Erythroblast (primary cell): ENCODE measurements at places on chromosomes 2 and 18.

DNA sequence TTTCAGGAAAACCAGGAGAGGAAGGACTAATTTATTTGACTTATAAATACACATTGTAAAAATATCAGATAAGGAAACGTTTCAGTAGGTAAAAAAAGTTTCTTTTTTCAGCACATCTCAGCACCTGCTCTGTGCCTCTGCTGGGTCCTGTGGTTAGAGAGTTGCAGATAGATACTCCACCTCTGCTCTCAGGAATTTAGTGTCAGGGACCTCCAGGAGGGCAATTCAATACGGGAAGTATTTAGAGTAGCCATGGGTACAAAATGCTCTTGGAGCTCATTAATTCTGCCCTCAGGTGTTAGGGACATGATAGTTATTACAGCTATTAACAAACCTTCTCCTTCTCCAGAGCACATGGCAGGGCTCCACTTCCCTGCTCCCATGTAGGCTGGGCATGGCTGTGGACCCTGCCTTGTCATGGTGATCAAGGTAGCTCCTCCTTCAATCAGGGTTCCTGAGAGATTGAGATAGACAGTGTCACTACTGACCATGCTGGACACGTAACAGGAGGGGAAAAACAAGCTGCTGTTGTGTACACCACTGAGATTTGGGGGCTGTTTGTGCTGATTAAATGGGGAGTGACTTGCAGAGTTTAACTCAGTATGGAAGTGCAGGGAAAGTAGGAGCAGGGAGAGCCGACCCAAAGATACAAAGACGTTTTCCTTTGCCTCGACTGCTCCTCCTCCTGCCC lies 185.6 kb upstream of the COPS8 start:
- DNase-seq = no peak

DNA sequence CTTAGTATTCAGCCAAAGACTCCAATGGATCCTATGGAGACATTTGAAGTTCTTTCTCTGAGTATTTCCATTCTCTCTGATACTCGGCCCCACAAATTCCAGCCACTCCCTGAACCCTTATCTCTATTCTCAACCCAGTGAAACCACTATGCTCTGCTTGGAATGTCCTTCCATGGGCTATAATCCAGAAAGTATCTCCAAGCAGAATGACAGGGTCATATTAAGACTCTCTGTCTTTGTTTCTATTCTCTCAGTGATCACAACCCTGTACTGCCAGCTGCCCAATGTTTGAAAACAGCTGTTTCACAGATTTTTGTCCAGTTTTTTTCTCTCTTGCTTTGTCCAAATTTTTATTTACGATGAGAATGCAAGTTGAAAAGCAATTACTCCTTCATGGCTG lies 21.9 kb downstream of the CHMP3 start:
- DNase-seq = no peak

- DNase-seq = peak; percentile 62
These were observed 13.3 kb upstream of the CYP20A1 start for GRCh38 chr2:203225423-203226039.

GRCh38 chr18:79460481-79461300 lies 65.0 kb downstream of the NFATC1 start:
- no peak for DNase-seq

GRCh38 chr2:1049691-1050090 lies 99.0 kb downstream of the SNTG2 start:
- DNase-seq = no peak

GRCh38 chr18:76562286-76563122 lies 67.5 kb upstream of the ZNF516 start:
- DNase-seq = no peak

GRCh38 chr2:55133467-55134315 lies 83.4 kb upstream of the RTN4 start:
- DNase-seq = peak; percentile 82

- DNase-seq = peak; percentile 21
These were observed 19.2 kb upstream of the GRP start for GRCh38 chr18:59200787-59201186.

DNA sequence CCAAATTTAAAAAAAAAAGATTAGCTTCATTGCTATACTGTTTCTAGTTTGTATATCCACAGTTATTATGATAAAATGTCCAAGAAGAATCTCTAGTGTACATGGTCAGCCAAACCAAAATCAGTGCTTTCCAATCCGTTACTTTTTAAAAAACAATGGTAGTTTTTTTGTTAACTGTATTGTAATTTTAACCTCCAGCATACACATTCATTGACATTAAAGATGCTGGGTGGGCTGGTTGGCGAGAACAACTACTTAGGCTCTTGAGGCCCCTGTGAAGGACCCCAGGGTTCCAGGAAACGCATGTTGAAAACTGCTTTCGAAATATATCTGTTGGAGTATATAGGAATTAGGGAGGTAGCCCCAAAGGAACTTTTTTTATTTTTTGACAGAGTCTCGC lies 107.3 kb upstream of the RASGRP3 start:
- no peak for DNase-seq

DNA sequence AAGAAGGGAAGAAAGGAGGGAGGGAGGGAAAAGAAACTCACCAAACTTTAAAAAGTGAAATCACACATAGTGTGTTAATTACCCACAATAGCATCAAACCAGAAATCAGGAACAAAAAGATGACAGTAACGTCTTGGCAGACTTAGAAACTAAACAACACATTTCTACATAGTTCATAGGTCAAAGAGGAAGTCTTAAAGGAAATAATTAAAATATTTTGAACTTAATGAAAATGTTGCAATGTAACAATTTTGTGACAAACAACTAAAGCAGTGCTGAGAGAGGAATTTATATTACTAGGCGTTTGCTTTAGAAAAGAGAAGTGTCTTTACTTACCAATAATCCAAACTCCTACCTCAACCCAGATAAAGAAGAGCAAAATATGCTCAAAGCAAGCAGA lies 505.0 kb upstream of the ID2 start:
- no peak for DNase-seq

DNA sequence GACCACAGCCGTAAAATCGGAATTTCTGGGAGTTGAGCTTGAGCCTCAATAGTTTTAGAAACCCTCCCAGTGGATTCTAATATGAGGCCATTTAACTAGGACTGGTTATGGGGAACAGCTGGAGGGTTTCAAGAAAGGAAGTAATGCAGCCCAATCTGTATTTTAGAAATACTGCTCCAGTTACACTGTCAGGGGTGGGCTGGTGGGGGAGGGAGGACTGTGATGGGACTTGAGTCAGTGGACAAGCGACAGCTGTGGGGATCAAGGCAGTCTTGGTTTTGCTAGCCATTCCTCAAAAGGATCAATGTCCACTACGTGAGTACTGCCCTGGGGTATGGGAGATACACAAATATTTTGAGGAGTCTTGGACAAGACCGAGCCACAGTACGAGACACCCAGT lies 34.8 kb downstream of the ASB1 start:
- no peak for DNase-seq

- DNase-seq = no peak
These were observed 300.0 kb upstream of the PIK3C3 start for GRCh38 chr18:41655074-41655473.

DNA sequence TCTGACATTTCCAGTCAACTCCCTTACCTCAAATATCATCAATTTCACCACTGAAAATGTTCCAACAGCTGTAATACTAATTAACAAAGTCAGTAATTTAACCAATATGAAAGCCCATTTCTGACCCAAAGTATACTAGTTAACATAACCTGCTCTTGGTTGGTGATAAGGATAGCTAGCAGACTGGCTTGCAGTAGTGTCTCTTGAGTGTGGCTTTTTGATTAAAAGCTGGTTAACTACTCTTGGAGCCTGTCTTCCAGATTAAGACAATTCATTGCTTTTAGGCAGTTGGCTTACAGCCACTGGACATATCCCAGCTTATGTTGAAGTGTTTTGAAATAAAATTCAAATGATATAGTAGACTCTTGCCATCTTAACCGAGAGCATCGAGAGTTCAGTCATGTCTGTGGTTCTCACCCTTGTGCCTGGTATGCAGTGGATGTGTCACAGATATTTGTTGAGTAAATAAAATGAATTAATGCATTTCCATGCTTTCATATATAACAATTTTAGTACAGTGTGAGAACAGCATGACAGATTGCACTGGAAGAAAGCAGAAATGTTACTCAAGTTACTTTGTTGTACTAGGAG lies 158.1 kb downstream of the TANC1 start:
- no peak for DNase-seq

DNA sequence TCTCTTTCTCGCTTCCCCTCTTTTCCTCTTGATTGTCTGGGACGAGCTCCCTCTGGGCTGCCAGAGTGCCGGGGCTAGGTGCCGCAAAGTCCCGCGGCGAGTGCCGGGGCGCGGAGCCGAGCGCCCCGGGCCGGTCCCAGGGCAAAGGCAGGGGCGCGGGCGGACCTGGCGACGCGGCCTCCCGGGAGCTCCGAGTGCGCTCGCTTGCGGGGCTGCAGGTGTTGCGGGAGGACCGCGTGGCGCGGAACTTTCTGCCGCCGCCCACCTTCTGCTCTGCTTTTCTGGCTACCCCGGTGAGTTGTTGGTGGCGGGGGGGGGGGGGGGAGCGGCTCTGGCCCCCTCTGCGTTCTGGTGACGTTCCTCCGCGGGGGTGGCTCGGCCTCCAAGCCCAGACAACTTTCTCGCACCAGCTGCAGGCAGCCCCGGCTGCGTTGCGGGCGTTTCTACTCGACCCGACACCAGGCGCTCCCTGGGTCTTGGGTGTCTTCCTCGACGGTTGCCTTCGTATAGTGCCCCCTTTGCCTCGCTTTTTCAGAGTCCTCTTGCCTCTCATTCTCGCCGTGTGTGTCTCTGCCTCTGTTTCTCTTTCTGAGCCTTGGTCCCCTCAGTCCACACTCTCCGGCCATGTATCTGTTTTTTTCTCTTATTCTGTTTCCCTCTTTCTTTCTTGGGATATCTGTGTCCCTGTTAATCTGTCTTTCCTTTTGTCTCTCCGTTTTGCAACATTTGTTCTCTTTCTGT lies 759 bp downstream of the GALNT13 start:
- DNase-seq = no peak

DNA sequence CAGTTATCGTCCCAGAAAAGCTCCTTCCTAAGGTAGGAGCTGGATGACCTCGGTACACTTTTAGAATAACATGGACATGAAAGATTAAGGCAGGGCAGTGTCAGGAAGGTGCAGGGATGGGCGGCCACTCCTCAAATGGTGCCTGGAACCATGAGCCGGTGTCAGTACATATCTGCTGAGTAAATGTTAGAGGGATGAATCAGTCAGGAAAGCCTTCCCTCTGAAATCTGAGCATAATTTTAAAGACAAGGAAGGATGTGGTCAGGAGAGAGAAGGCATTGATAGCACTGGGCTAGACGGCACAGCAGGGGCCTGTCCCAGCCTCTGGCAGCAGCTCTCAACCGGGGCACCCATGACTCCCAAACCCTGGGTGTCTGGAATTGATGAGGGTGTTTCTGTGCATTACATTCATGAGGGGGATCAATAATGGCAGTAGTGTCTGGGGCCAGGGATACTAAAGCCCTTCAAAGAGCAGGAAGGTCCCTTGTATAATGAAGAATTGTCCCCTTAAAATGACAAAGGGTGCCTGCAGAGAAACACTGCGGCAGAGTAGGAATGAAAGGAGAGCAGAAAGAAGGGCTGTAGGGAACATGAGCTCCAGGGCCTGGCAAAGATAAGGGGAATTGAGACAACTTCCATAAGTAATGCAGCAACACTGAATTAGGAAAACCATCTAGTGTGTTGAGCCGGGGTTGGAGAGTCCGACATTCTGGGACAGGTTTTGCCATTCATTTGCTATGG lies 162.3 kb upstream of the REV1 start:
- no peak for DNase-seq

- no peak for DNase-seq
These were observed 157.3 kb upstream of the FANCL start for GRCh38 chr2:58398406-58398805.

DNA sequence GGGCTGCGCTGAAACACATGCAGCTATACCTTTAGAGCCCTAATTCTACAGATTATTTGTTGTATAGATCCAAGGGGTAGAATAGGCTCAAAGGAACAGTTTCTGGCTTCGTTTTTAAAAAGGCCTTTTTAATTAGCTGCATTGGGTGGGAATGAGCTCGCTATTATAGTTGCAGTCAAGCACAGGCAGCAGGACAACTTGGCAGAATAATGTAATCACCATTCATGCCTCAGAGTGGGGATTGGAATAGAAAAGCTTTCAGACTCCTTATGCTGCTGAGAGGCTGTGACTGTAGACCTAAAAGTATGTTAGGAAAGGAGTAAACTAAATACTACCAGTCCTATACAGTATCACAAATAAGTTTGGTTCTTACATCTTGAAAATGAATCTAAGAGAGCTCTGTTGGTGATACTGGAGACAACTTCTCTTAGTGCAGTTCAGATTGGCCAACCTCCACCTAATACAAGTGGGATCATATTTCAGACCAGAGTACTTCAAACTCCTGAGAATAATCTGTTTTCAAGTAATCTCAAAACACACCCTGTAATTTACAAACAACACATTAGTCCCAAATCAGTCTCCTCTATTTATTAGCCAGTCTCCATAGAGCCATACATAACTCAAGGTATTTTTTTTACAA lies 121.4 kb downstream of the ANTXR1 start:
- DNase-seq = no peak

DNA sequence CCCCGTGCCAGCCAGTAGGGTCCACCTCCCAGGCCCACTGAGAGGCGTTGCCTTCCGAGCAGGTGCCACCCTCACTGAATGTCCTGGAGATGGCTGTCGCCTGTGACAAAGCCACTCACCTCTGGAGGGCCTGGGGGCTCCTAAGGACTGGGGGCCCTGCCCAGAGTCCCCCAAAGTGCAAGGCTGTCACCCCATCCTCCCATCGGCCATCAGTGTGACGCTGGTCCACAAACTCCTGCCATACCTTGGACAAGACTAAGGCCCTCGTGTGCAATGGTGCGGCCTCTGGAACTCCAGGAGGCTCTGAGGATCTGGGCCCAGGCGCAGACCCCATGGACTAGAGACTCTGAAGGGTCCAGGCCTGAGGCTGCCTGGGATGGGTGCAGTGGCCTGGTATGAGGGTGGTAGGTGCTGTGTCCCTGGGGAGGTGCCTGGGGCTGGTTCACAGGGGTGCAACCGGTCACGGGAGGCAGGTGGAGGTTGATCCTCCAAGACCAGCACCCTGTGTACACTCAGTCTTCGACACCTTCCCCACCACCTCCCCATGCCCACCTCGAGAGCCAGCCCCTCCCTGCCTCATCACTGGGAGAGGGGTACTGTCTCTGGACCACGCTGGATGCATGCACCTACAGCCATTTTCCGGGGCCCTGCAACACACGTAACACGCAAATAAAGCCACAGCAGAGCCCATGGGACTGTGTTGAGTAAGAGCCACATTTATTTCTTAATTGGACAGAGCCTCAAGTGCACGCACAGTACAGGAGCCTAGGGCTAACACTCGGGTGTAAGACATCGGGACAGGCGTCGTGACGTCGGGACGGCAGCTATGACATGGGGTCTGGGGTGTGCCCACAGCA lies 21.6 kb downstream of the AQP12A start:
- no peak for DNase-seq

- no peak for DNase-seq
These were observed at the start of gene CHRNG for GRCh38 chr2:232539298-232540231. TSS of gene CHRNG (plus strand) at chr2:232539692. CDS start at chr2:232539748, 56 bp downstream.

DNA sequence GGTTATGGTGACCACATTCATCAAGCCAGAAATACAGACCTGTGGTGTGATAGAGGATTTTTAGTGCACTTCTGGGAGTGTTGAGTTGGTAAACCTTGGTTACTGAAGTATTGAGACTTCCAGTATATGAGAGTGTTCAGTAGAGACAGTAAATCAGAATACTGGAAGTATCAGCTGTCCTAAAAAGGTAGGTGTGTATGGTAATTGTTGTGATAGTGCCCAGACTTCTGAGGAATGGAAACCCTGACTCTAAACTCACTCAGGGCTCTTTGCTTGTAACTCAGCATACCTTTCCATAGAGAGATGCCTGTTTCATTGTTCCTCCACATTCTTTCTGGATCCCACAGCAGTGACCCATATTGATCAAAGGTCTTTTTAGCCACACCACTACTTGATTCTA lies 217.1 kb downstream of the SETBP1 start:
- DNase-seq = no peak

- DNase-seq = no peak
These were observed 8.2 kb downstream of the TRPM8 start for GRCh38 chr2:233925402-233925801.
